NCI-H1436 (cell line): ENCODE measurements at places on chromosomes 2 and 18.

DNA sequence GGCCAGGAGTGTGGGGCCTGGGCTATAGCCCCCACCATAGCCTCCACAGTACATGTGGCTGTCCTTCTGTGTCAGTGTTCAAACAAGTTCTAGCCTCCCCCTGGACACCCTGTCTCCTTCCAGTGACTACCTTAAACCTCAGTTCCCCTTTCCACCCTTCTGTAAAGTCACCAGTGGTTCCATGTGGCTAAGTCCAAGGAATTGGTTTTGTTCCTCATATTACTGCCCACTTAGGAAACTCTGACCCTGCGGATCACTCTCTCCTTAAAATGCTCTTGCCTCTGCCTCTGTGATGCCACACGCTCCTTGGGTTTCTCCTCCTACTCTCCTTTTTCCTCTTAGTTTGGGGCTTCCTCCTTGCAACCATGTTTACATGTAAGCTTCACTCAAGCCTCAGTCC is 27.8 kb upstream of the REL start:
- DNase-seq: no peak

DNA sequence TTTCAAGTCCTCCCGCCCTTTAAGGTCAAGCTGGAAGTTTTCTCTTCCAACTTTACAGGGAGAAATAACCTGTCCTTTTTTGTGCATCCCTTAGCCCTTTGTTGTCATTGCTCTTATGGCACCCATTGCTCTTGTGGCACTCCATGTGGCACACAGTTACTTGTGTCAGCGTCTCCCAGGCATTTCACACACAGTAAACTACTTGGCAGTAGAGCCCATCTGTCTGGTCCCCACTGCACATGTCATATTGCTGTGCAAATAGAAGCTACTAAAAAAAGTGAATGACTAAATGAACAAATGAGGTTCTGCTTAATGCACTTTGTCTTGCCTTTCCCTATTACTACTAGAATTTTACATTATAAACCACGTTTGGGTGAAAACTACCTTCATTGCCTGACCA is 149.3 kb downstream of the EML6 start:
- no peak for DNase-seq

- no peak for DNase-seq
Measured at GRCh38 chr2:100237770-100238169, 84.5 kb downstream of the LONRF2 start.

DNA sequence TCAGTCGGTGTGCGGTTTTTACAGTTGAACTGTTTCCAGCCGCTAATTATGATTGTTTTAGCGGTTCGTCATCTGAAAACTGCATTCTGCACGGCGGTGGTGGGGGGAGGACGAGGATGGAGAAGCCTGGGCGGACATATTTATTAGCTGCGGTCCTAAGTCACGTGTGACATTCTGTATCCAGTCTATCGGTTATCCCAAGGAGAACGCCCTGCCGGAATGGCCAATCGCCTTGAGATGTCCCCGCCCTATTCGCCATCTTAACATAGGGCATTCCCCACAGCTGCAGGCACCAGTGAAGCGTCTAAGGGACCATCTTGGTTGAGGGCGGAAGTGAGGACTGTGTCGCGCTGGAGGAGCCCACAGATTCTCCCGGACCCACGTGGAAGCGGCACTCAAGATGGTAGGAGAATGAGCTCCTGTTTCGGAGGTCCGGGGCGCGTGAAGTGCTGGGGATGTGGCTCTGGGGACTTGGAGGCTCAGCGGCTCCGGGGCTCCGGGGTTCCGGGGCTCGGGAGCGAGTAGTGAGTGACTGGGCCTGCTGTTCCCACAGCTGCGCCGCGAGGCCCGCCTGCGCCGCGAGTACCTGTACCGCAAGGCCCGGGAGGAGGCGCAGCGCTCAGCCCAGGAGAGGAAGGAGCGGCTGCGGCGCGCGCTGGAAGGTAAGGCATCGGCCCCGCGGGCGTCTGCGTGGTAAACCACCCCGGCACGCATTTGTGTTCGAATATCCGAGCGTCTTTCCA is at the start of gene IMP4:
TSS of gene IMP4 (plus strand) at position 365 of the 743 bp plus-strand sequence. CDS start at position 401, 36 bp downstream.
- peak; percentile 98 for DNase-seq

DNA sequence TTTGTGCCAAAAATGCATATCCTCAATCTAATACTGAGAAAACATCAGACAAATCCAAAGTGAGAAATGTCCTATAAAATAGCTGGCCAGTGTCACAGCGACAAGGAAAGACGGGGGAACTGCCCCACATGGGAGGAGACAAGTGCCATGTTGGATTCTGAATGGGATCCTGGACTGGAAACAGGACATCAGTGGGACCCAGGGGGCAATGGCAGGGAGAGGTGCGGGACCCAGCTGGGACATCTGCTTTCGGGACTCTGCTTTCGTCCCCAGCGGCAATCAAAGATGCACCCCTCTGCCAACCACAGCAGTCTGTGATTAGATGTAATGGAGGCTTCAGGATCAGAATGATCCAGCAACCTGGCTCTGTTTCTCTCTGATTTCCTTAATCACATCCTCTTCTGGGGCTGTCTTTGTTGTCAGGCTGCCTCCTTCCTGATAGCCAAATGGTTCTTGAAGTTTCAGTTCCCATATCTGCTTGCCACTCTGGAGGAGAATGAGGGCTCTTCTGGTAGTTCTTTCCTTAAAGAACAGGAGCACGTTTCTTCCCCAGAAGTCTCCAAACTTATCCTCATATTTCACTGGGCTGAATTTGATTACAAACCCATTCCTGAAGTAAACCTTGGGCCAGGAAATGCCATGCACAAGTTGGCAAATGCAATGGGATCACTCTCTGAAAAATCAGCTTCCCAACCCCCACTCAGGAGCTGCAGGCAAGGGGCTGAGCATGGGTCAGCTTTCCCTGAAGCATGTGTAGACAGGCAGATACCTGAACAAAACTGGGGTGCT is 13.6 kb upstream of the PROC start:
- DNase-seq: no peak

DNA sequence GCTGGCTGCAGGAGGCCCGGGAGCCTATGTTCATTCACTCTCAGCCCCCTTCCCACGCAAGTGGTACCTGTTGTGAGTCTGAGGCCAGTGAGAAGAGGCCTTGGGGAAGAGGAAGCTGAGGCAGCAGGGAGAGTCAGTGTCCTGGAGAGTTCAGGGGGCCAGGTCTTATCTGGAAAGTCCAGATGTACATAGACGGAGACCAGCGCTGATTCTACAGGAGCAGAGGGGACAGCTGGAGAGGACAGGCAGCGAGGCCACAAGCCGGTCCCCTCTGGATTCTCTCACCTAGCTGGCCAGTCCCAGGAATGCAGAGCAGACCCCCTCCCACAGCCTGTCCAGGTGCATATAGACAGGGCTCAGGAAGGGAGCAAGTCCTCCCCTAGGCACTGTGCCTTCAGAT is 29.1 kb upstream of the SELENOI start:
- DNase-seq: no peak

- DNase-seq: no peak
Measured at GRCh38 chr2:231946241-231946814, 15.2 kb upstream of the DIS3L2 start.

DNA sequence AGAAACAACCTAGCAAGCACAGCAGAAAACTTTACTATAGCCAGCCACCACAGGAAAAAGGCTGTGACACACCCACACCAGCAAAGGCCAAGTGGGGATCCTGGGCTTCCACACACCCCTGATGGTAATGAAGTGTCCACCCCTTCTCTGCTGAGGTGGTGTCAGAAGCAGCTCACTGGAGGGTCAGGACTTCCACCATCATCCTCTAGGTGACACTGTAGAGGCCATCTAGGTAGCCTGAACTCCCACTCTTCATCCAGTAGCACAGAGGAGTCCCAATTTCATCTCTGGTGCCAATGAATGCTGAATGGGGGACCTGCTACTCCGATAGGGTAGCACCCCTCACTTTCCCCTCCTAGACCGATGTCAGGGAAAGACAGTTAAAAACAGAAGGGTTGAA is 1544.4 kb downstream of the LRP1B start:
- no peak for DNase-seq

DNA sequence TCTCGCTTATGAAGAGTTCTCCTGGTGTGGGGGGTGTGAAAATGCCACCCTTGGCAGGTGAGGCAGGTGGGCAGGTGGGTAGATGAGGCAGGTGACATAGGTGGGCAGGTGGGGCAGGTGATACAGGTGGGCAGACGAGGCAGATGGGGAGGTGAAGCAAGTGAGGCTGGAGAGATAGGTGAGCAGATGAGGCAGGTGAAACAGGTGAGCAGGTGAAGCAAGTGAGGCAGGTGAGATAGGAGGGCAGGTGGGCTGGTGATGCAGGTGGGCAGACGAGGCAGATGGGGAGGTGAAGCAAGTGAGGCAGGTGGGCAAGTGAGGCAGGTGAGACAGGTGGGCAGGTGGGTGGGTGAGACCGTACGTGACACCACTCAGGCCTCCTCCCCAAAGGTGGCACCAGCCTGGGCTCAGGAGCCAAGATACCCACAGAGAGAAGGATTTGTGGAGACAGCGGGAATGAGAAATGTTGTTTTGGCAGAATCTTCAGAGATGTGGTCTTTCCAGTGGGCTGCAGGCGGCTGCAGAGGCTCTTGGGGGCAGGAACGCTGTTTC is 232.3 kb upstream of the MYT1L start:
- no peak for DNase-seq
